Activated T-helper 2 cell treated with anti-CD3 and anti-CD28 coated beads, Interferon-gamma antibody, Interleukin-2, Interleukin-4, amounts not matched to agents 10 μg/mL and 5 μg/mL and 100 μg/mL, durations not matched to agents 14 hours and 24 hours and 36 hours (primary cell): ENCODE measurements at places on chromosomes 6 and 20. TPM values are rescaled to one million over a fixed set of nuclear protein-coding genes. Genes with fewer than 3 reads are reported as not detected.

GRCh38 chr6:3188262-3188661, 30.9 kb upstream of the TUBB2A start:
- no peak overlapping the region for H3K27ac ChIP-seq
- peaks cover 30% of the 10 kb centered on the region for H3K27me3 ChIP-seq
- H3K4me3 ChIP-seq = no peak overlapping the region
- H3K36me3 ChIP-seq = no peaks in the 10 kb centered on the region

DNA sequence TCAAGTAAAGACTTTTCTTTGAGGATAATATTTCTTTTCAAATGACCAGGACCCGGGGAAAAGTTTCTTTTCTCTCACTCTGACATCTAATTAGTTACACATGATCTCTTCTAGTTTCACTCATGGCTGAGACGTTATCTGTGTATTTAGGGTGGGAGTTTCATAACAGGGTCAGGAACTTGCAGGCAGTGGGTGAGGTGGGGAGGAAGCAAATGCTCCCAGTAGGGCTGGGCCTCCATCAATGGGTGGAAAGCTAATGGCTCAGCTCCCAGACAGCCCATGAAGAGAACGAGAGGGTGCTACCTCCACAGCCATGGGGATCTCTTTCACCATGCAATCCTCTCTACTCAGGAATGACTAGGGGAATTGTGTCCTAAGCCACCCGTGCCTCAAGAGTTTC, 119.3 kb downstream of the F13A1 start:
- no peak overlapping the region for H3K4me3 ChIP-seq
- H3K27me3 ChIP-seq = no peaks in the 10 kb centered on the region
- no peaks in the 10 kb centered on the region for H3K36me3 ChIP-seq
- no peak for DNase-seq
- H3K27ac ChIP-seq = no peak overlapping the region

DNA sequence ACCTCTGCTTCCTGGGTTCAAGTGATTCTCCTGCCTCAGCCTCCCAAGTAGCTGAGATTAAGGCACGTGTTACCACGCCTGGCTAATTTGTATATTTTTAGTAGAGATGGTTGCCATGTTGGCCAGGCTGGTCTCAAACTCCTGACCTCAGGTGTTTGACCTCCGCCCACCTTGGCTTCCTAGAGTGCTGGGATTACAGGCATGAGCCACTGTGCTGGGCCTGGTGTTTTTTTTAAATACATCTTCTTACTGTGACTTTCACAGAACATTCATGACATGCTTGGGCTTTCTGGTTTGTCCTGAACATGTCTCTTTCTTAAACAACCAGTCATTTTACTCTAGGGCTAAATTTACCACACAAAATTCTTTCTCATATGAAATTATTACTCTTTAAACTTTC, 34.7 kb upstream of the FAM8A1 start:
- no peak for DNase-seq
- no peaks in the 10 kb centered on the region for H3K4me1 ChIP-seq
- H3K27me3 ChIP-seq = no peaks in the 10 kb centered on the region
- no peaks in the 10 kb centered on the region for H3K36me3 ChIP-seq
- H3K4me3 ChIP-seq = no peak overlapping the region

DNA sequence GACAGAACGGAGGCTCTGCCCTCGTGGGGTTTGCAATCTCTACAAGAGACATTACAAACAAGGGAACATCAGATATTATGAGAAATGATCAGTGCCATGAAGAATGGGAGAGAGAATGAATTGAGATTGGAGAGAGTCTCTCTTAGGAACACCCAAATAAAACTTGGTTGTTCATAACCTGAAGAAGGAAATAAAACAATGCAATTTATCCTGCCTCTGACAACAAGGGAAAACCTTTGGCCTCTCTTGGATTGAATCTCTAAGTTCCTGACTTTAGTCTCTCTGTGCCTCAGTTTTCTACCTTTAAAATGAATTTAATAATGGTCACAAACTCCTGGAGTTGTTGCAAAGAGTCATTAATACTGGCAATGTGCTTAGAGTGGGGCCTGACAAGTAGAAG, 21.1 kb downstream of the PLEKHG1 start:
- DNase-seq = no peak
- H3K27me3 ChIP-seq = peaks cover 40% of the 10 kb centered on the region
- H3K4me1 ChIP-seq = peaks cover 8% of the 10 kb centered on the region
- H3K27ac ChIP-seq = no peak overlapping the region
- no peak overlapping the region for H3K4me3 ChIP-seq

DNA sequence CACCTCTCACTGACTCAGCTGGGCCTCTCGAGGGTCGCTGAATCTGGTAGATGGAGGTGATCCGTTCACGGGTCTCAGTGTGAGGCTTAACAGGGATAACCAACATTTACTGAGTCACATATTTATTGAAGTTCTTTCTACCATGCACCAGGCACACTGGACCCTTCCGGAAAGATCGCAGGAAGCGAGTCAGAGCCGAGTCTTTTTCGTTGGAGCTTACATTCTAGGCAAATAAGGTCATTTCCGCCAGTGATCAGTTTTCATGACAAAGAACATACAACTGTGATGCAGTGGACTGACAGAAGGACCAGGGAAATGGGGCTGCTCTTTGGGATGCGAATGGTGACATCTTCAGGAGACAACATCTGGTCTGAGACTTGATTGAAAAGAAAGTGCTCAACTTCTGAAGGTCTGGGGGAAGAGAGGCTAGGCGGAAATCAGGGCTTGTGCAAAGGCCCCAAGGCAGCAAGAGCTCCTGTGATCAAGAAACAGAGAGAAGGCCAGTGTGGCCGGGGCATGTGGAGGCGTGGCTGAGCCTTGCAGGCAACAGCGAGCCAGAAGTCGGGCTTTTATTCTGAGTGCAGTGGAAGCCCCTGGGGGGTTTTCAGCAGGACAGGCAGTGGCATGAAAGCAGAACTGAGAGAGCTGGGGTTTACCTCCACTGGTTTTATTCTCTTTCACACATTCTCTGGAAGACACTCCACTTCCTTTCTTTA, 56.7 kb downstream of the APCDD1L start:
- no peaks in the 10 kb centered on the region for H3K27me3 ChIP-seq
- no peak overlapping the region for H3K4me3 ChIP-seq
- no peak for DNase-seq
- peaks cover 16% of the 10 kb centered on the region for H3K36me3 ChIP-seq

DNA sequence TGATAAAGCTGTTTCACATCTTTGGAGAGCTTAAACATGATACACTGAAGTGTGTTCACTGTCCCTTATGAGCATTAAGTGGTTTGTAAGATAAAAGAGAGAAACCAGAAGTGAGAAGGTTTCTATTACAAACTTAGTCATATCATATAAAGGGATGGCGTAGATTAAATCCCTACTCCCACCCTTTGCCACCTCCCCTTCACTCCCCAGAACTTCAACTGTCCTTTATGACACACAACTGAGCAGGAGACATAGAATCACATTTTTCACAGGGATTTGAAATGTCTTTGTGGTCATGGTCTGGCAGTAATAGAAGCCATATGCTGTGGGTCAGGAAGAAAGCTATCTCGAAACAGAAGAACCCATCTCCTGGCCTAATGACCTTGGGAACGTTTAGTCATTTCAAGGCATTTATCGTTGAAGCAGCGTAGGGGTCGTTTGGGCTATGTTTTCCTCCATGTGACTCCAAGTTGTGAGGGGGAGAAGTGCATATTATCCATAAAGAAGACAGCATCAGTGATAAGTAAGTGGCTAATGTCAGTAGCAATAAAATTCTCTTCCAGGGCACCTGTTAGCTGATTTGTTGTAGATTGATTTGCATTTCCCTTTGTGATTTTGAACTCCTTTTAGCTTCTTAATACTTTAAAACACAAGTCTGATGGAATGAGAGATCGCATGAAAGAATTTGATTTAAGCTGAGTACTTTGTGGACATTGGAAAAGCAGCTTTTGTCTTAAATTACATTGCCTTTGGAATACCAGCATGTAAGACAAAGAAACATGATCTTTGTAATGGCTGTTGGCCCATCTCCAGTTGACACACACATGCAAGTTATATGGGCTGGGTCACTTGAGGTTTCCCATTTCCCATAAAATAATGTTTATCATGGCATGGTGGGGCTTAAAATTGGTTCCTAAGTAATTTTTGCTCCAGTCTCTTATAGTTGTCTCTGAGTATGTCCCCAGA, 501.5 kb upstream of the FLRT3 start:
- no peak overlapping the region for H3K27ac ChIP-seq
- H3K27me3 ChIP-seq = no peaks in the 10 kb centered on the region
- no peaks in the 10 kb centered on the region for H3K36me3 ChIP-seq
- H3K4me3 ChIP-seq = no peak overlapping the region

GRCh38 chr20:37314617-37315016, 25.2 kb downstream of the MANBAL start:
- H3K4me3 ChIP-seq = no peak overlapping the region
- no peak for DNase-seq
- H3K27me3 ChIP-seq = no peaks in the 10 kb centered on the region
- no peak overlapping the region for H3K27ac ChIP-seq
- peaks cover 39% of the 10 kb centered on the region for H3K36me3 ChIP-seq

DNA sequence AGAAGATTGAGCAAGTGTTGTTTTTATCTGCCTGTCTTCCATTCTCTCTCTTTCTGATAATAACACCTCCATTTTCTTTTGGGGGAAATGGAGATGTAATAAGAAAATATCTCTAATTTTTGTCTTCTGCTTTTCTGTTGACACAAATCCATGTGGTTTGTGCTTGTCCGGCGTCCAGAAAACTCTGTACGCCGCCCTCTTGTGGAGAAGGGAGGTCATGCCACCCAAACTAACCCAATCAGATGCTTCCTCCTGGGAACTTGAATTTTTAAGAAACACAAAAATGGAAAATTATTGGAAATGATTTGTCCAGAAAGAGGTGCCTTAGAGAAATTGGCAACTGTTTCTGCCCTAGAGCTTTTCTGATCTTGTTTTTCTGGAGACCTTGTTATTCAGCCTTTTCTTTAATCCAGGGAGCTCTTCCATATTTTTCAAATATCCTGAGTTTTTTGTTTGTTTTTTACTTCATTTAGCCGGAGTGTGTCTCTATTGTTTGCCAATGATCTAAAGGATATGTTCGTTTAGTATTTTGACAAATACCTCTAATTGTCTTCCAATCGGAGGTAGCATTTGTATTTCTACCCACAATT, 17.8 kb upstream of the FNDC1 start:
- H3K4me3 ChIP-seq = no peak overlapping the region
- no peaks in the 10 kb centered on the region for H3K36me3 ChIP-seq
- H3K27ac ChIP-seq = no peak overlapping the region
- no peak for DNase-seq

DNA sequence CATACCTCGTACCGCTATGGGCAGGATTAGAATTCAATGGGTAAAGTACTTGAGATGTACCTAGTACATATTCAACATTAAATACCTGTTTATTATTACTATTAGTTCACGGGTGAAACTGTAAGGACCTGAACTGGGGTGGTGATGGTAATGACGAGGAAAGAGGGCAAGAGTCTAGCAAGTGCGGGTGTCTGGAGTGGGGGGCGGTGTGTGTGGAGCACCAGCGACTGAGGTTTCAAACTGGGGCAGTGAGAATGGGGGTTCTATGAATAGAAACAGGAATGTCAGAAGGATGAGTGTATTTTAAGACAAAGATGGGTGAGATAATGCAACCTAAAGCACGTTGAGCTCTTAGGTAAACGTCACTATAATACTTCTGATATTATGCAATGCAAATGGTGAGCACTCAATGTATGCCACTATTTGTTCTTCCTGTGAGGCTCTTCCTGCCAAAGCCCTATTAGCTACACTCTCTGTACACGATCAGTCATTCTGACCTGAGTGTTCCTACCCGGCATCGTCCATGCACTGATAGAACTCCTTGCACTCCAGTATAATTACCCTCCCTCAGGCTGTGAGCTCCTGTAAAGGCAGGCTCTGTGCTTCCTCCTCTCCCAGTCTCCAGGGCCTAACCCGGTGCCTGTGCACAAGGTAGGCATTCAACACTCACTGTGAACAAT, 55.0 kb downstream of the ALDH5A1 start:
- no peaks in the 10 kb centered on the region for H3K36me3 ChIP-seq
- no peak overlapping the region for H3K27ac ChIP-seq
- H3K4me3 ChIP-seq = no peak overlapping the region
- DNase-seq = no peak
- peaks cover 10% of the 10 kb centered on the region for H3K27me3 ChIP-seq

- no peaks in the 10 kb centered on the region for H3K27me3 ChIP-seq
- no peak for DNase-seq
- H3K36me3 ChIP-seq = peaks cover 3% of the 10 kb centered on the region
- H3K27ac ChIP-seq = no peak overlapping the region
- no peak overlapping the region for H3K4me3 ChIP-seq
- peaks cover 39% of the 10 kb centered on the region for H3K4me1 ChIP-seq
These were observed 189.0 kb upstream of the PRDM1 start for GRCh38 chr6:105897131-105897530.

DNA sequence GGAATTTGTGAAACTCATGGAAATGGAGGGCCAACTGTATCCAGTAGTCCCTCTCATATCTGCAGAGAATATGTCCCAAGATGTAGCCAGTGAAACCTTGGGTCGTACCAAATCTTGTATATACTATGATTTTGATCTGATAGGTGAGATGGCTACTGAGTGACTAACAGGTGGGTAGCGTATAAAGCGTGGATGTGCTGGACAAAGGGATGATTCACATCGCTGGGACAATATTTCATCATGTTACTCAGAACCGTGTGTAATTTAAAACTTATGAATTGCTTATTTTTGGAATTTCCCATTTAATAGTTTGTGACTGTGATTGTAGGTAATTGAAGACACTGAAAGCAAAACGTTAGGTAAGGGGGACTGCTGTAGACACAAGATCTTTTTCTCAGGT, 144.1 kb downstream of the SMAP1 start:
- no peak for DNase-seq
- H3K27me3 ChIP-seq = no peaks in the 10 kb centered on the region
- H3K36me3 ChIP-seq = no peaks in the 10 kb centered on the region
- no peak overlapping the region for H3K4me3 ChIP-seq
- H3K27ac ChIP-seq = no peak overlapping the region

DNA sequence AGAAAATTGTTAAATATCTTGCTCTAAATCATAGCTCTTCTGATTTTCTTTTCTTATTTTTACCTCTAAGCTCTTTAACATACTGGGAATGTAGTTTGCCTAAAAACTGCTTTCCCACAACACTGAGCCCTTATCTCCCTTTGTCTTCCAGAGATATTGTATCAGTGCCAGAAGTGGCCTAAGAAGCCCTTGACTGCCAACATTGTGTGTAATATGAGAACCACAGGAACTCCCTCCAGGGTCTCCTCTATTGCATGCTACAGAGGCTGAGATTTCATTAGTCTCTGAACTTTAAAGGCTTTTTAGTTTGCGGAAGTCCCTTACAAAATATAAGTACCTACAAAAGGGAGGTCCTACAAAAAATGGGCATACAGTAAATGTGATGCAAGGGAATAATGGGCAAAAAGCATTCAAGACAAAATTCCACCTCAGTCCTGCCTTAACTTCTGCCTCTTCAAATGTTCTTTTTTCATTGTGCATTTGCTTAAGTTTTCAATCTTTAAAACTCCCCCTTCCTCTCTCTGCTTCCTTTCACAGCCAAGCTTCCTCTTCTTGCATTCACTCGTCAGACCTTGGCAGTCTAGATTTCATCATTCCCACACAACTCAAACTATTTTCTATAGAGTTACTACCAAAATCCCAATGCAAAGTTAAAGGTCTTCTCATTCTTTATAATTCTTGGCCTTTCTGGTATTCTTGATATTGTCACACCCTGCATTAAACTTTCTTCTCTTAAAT, 76.5 kb downstream of the ADGRG6 start:
- DNase-seq = no peak
- H3K27me3 ChIP-seq = peaks cover 37% of the 10 kb centered on the region

FAM83D gene
- total RNA-seq = 15.4 and 15.6 TPM in 2 replicates

ELOVL4 gene
- total RNA-seq = 0.76 and 0.98 TPM in 2 replicates
